Spinal cord (tissue), 10 donors: ENCODE measurements at places on chromosomes 11 and 22.

- DNase-seq: peak; percentile 32
These were observed 52.6 kb downstream of the SWAP70 start for GRCh38 chr11:9716275-9717039.

DNA sequence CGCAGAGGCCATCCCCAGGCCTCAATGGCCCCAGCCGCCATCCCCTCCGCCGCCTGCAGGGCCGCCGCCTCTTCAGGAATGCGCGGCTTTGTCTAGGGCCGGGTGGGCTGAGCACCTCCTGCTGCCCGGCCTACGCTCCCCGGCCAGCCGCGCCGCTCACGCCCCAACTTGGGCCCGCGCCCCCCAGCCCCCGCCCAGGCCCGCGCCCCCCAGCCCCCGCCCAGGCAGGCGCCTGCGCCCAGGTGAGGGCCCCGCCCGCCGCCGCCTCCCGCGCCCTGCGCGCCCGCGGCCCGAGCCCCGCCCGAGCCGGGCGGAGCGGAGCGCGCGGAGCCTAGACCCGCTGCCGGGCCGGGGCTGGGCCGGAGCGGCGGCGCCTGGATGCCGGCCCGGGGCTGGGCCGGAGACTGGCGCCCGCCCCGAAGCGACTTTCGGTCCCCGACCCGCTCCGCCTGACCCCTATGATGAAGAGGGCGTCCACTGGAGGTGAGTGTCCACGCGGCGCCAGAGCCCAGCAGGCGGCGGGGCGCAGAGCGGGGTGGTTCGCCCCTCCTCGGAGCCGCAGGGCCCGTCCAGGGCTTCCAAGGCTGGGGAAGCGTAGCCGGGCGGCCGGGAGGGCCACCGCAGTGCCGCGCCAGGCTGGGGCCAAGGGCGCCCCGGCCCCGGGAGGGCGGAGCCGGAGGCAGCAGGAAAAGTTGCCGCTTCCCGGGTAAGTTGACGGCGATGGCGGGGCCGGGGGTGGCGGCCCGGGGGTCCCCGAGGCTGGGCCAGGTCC lies 34.3 kb upstream of the PRODH start:
- DNase-seq: peak; percentile 80

GRCh38 chr11:41897991-41898390 lies 438.5 kb upstream of the LRRC4C start:
- no peak for DNase-seq

DNA sequence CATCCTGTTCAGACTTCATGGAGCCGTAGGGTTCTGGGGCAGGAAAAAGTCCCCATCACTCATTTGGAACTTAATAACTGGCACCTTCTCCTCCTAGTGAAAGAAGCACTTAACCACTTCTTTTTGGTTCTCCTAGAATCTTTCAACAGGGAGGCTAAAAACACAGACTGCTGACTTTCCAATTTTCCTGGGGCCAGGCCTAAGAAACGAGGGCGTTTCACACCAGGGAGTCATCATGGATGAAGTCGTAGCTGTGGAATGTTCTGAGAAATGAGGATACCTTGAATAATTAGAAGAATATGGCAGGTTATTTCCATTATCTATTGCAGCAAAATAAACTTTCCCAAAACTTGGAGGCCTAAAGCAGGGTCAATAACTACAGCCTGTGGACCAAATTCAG lies 26.0 kb upstream of the API5 start:
- DNase-seq: no peak

- DNase-seq: no peak
These were observed 57.8 kb downstream of the ENDOD1 start for GRCh38 chr11:95147364-95147905.
